ENCODE measurements at places on chromosomes 1 and 21.

GRCh38 chr1:59108481-59109317 is 188.2 kb upstream of the FGGY start:
- DNase-seq = no peak

DNA sequence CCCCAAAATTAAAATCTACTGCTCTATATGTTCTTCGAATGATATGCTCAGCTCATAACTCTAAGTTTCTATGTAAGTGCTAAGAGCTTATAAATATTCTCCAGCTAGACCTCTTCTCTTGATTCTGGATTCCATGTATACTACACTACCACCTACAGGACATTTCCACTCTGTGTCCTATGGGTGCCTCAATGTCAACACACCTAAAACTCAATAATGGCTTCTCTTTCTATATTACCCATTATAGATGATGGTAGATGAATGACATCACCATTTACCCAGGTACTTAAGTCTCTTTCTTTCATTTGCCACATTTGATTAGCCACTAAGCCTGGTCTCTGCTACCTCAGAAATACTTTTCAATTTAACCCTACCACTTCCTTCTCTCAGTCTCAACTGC is 41.3 kb downstream of the TBX19 start:
- DNase-seq = no peak

- DNase-seq = no peak
These were observed 9.3 kb upstream of the TTLL10 start for GRCh38 chr1:1164361-1164700.

DNA sequence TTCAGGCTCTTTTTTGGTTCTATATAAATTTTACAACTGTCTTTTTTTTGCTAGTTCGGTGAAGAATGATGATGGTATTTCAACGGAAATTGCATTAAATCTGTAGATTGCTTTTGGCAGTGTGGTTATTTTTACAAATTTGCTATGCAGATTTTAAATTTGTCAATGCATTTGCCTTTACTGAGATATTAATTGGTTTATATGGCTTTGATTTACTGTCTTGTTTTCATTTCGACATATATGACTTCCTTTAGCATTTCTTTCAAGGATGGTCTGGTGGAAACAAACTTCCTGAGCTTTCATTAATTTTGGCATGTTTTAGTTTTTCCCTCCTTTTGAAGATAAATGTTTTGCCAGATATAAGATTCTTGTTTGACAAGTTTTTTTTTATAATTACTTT is 1522.5 kb upstream of the PRMT6 start:
- DNase-seq = no peak

GRCh38 chr1:78284354-78284753 is 206.4 kb upstream of the PTGFR start:
- DNase-seq = no peak

DNA sequence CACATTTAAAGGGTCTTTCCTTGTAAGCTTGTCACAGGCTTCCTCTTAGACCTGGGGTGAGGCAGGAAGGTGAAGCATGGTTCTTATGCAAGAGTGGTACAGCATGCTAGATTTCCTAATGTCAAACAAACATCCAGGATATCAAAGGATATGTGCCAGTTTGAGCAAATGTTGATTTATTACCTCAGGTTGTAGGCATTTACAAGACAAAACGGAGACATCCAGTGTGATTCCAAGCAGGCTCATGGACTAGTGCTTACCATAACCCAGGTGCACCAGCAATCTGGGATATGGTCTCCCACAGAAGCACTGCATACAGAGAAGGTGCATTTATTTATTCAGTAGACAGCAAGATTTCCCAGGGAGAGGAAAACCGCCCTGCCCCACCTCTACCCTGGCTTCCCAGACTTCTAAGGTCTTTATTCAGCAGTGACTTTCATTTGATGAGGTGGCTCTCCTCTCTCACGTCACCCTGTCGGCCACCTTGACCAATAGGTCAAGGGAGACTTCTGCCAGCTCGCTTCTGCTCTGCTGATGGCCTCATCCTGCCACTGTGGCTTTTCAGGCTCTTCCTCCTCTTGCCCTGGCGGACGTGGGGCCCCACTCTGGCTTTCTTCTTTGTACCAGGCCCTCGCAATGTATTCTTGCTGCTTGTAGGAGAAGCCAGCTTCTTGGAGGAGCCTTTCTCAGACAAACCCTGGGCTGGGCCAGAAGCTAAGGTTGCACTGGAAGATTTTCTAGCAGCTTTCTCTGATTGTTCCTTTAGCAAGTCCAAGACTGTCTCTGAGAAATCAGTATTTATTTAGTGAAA is 25.6 kb downstream of the HHIPL2 start:
- DNase-seq = no peak

GRCh38 chr1:117564227-117565075 is 41.4 kb upstream of the TENT5C start:
- DNase-seq = no peak

DNA sequence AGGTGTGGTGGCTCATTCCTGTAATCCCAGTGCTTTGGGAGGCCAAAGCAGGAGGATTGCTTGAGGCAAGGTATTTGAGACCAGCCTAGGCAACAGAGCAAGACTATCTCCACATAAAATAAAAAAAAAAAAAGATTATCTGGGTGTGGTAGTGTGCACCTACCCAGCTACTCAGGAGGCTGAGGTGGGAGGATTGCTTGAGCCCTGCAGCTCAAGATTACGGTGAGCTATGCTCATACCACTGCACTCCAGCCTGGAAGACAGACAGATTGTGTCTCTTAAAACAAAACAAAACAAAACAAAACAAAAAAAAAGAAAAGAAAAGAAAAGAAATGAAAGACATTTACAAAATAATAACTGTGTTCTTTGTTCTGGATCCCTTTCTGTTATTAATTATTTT is 6.1 kb upstream of the TLCD4 start:
- DNase-seq = no peak

Data from stimulated activated CD4-positive, alpha-beta T cell treated with anti-CD3 and anti-CD28 coated beads, TNF-alpha, amount 100 ng/mL, for 24 hours (primary cell).